ENCODE measurements at places on chromosomes 3 and 15.
A peak's percentile ranks its signal among the peaks of the same experiment; 100 is the strongest.

DNA sequence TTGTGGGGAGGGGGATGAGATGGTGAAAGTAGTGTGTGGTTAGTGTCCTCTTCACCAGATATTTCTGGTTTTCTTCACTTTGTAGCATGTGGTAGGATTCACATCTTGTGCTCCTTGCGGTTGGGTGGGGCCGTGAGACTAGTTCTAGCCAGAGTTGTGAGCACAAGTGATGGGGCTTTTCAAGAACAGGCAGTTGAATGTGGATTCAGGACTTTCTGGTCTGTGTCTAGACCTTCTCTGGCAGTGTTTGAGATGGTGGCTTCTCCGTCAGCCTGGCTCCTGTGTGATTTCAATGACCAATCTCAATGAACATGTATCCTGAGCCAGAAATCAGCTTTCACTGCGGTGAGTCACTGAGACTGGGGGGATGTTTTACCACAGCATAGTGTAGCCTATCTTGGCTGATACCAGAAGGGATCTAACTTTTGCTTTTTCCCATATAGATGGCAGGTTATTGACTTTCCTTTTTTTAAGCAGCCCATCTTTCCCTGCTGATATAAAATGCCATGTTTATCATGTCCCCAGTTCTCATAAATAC lies 82.6 kb downstream of the RPLP1 start:
- DNase-seq, result no peak

- no peak for DNase-seq
Observed at GRCh38 chr3:117427081-117427480, 717.5 kb downstream of the TUSC7 start.

- no peak for DNase-seq
Observed at GRCh38 chr3:73214846-73215245, 153.4 kb downstream of the EBLN2 start.

GRCh38 chr3:77139624-77140023 lies 99.7 kb downstream of the ROBO2 start:
- DNase-seq, result no peak

- no peak for DNase-seq
Observed at GRCh38 chr15:51104512-51104911, 9.8 kb upstream of the TNFAIP8L3 start.

GRCh38 chr15:76439542-76439941 lies 103.0 kb downstream of the ISL2 start:
- DNase-seq, result no peak

DNA sequence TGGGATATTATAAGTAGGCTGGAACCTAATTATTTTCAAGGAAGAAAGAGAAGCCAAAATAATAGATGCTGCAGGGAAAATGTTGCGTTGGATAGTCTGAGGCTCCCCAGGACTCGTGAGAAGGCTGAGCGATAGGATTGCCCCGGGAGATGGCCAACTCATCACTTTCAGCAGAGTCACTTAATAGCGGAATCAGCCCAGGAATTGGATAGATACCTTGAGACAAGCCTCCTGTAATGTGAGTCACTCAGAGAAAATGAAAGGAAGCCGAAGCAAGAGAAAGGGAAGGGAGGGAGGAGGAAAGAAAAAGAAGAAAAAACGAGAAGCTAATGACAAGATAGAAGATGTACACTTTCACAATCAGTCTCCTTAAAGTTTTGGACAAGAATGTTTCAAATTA lies 94.3 kb downstream of the SQOR start:
- no peak for DNase-seq

- peak; percentile 7 for DNase-seq
Observed at GRCh38 chr3:114362815-114363214, 69.0 kb downstream of the TIGIT start.

GRCh38 chr3:110456001-110456400 lies 615.6 kb upstream of the NECTIN3 start:
- DNase-seq, result no peak

DNA sequence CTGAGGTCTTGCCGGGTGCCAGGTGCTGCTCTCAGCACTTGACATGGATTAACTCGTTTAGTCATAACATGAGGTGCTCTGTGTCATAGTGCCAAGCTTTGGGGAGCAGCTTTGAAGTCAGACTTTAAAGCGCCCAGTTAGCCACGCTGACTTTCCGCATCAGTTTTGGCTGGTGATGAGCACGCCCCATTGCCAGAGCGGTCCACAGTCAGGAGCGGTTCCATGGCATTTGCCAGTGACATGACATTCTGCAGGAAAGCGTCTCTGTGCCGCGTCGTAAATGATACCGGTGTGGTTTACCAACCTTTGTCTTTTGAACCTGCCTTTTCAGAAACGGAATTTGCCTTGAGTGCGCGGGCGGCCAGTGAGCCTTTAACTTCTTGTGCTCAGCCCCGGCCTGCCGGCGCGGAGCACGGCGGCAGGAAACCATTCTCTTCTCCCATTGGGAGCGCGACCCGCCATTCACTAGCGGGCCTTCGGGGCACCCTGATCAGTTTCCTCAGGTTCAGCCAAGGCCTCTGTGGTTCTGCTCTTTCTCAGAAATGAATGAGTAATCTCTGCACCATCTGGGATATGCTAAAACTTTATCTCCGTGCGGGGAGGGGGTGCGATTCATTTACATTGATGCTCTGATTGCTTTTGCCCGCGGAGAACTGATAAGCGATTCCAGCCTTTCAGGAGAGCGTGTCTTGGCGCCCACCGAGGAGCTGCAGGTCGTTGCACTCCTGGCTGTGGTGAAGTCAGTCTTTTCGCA lies 1.7 kb upstream of the SLC2A2 start:
- DNase-seq, result no peak

DNA sequence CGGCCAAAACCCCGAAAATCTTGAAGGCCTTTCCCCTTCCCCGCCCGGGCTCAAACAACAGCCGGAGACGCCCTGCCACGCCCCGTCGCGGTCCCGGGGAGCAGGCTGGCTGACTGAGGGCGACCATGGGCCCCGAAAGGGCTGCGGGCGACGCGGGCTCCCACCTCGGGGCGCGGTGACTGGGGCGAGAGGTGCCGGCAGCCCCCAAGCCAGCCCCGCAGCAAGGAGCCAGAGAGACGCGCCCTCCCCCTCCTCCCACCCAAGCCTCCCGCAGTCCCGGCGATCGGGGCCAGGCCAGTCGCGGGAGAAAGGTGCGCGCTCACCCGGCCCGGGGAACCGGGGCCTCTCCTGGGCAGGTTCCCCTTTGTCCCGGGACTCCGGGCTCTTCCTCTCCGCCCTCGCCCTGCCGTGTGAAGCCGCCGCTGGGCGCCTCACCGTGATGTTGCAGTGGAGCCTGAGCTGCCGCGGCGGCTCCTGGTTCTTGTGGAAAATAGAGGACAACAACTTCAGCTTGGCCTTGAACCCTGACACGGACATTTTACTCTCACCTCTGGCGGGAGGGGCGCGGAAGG lies 30.6 kb upstream of the ZSCAN2 start:
- peak; percentile 63 for DNase-seq

- DNase-seq, result peak; percentile 55
Observed at GRCh38 chr3:143383421-143383820, 263.9 kb downstream of the CHST2 start.

DNA sequence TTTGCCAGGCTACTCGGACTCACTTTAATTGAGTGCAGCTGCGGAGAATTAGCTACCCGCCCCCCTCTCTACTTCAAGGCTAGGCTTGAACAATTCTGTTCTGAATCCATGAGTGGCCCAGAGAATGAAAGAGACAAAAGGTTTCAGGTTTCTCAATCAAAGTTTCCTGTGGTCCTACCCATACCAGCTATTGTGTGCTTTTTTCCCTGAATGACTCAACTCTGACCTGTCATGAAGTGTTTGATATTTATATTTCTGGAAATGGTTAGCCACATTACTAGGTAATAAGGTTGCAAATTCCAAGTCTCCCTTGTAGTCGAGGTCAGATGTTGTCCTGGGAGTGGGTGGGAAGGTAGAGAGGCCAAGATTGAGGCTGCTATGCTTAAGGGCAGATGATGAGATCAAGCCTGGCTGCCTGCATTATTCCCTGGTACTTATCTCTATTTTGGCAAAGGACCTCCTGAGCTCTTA lies 392.7 kb upstream of the TBL1XR1 start:
- peak; percentile 83 for DNase-seq

DNA sequence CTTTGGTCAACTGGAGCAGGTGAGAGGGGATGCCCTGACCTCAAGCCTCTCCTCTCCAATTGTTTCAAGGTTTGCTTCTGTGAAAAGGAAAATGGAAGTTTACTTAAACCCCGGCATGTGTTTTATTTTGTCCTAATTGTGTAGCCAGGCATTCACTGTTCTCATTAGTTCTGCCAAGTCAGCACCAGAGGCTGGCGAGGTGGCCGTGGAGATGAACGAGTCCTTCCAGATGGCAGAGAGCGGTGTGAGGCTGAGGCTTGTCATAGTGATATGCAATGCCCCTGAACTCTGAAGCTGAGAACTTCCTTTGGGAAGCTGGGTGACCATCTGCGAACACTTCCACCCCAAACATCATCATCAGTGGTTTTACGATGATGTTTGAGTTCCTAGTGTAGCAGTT lies 199.6 kb downstream of the TJP1 start:
- DNase-seq, result no peak

GRCh38 chr15:91345736-91346135 lies 245.7 kb downstream of the SV2B start:
- no peak for DNase-seq

- no peak for DNase-seq
Observed at GRCh38 chr3:113070681-113071113, 79.9 kb downstream of the GTPBP8 start.

DNA sequence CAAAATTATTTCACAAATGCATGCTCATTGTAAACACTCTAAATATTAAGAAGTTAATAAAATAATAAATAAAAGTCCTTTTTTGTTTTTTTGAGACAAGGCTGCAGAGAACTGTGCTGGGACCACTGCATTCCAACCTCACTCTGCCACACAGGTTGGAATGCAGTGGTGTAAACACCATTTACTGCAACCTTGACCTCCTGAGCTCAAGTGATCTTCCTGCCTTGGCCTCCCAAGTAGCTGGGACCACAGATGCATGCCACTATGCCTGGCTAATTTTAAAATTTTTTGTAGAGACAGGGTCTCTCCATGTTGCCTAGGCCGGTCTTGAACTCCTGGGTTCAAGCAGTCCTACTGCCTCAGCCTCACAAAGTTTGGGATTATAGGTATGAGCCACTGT lies 578.4 kb downstream of the ZIC1 start:
- no peak for DNase-seq

- no peak for DNase-seq
Observed at GRCh38 chr3:39150148-39150802, 3.1 kb downstream of the CSRNP1 start.

DNA sequence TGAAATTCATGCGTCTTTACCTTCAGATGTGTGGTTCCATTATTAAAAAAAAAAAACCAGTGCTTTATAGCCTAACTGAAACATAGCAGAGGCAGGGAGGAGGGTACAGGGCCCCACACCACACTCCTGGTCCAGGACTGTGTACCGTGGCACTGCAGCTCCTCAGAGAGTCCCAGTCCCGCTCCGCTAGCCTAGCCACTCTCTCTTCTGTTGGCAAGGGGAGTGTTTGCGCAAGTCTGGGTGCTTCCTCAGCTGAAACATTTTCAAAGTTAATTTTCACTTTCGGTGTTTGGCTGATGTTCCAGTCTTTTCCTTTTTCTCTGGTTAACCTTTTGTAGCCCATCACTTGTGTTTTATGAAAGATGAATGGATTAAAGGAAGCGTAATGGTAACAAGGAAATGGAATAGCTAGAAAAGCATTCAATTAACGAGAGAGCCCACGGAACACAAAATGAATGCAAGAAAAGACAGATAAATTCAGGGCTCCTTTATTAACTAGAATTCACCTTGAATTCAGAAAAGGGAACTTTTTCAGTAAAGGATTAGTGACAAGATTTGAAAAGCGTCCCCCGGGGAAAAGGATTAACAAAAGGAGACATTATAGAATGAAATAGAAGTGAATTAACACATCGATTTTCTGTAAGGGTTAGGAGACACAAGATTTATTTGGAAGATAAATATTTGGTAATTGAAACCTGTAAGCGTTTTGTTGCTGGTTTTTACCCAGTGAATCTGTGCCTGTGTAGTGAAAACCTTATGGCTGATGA lies 177.0 kb downstream of the CACNA2D3 start:
- DNase-seq, result no peak

- no peak for DNase-seq
Observed at GRCh38 chr3:118543832-118544231, 490.8 kb downstream of the IGSF11 start.

DNA sequence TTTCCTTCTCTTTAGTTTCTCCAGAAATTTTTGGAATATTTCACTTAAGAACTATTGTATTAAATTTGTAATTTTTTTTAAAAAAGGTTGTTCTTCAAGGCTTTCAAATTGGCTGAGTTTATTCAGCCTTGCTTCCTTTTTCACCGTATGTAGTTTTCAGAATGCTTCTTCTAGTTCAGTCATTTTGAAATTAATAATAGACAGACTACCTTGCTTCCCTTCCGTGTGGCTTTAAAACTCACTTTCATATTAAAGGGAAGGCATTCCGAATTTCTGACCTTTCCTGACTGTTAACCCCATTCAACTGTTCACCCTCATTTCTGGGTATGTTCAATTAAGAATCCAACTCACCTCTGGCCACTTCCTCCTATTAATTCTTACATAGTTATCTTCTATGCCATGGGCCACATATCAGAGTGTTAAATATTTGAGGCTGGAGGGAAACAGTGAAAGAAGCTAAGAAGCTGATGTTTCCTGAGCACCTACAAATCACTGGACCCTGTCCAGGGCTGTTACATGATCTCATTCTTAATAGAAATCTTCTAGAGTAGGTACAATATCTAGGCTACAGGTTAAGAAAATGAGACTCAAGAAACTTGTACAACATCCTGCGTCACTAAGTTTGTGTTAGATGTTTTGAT lies 237.5 kb downstream of the P3H2 start:
- DNase-seq, result no peak

- no peak for DNase-seq
Observed at GRCh38 chr3:88385090-88385489, 235.3 kb downstream of the C3orf38 start.

- DNase-seq, result no peak
Observed at GRCh38 chr3:195440379-195440778, 2.4 kb downstream of the ACAP2 start.

- DNase-seq, result no peak
Observed at GRCh38 chr3:8651418-8652323, 7.1 kb upstream of the SSUH2 start.

DNA sequence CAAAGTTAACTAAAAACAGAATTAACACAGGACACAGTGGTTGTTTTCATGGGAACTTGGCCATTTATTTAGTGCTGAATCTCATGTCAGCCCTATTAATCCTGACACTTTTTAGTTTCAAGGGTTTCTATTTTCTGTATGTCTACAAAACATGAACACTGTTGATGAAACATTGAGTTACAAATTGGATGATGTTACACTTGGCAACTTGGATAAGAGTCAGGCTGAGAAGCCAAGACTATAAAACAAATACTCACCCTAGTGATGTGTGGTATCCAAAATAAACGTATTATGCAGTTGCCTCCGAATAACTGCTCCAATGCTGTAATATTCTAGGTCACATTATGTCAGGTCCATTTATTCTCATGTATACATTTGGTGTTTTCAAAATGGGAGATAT lies 349.6 kb downstream of the ZIC1 start:
- DNase-seq, result no peak

DNA sequence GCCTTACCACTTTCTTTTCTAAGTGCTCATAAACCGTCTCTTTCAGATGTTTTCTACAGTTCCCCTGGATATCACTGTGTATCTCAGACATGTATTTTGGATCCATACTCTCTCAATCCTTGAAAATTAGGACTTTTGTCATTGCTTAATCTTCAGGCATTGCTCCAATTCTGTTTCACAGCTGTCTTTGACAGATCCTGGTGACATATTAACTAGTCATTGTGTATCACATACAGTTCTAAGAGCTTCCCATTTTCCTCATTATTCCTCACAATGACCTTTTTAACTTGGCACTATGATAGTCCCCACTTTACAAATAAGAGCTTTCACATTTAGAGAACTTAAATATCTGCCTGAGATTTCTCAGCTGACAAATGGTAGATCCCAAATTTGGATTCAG lies 151.7 kb downstream of the CLSTN2 start:
- no peak for DNase-seq

- DNase-seq, result no peak
Observed at GRCh38 chr15:48798319-48798718, 12.6 kb downstream of the CEP152 start.

Measured in inflammatory macrophage treated with lipopolysaccharide for 4 hours (primary cell).